ENCODE measurements at places on chromosomes 3 and 15. TPM values are rescaled to one million over a fixed set of nuclear protein-coding genes. Genes with fewer than 3 reads are reported as not detected.

THSD4 gene
- total RNA-seq = 4.6 TPM

EFCAB12 gene
- 0.42 TPM for total RNA-seq

TAGLN3 gene
- 0.83 TPM for total RNA-seq

FANCI gene
- 3.8 TPM for total RNA-seq

DNA sequence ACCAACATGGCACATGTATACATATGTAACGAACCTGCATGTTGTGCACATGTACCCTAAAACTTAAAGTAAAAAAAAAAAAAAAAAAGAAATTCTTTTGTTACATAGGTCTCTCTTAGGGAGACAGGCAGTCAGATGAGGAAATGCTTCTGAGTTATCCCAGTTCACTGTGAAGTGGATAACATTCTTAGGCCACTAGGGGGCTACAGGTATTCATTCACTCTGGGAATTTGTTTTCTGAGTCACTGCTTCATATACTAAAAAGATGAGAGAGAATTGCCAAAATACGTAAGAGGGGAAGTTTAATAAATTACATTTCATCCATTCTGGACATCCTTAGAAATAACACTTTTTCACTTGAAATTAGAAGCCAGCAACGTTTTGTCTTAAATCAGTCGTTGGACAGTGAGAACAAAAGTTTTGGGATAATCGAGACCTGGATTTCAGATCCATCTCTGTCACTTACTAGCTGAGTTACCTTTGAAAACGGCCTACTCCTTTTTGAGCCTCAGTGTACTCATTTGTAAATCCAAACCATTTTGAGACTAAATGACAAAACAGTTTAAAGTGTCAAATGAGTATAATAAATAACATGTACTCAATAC, 738.4 kb upstream of the ALCAM start:
- no peaks in the 10 kb centered on the region for H3K27me3 ChIP-seq
- no peaks in the 10 kb centered on the region for H3K4me1 ChIP-seq
- DNase-seq = no peak
- H3K4me3 ChIP-seq = no peak overlapping the region

GRCh38 chr15:58161436-58161930, 23.3 kb downstream of the AQP9 start:
- H3K4me3 ChIP-seq = no peak overlapping the region
- H3K36me3 ChIP-seq = no peaks in the 10 kb centered on the region
- no peak overlapping the region for H3K27ac ChIP-seq
- no peaks in the 10 kb centered on the region for H3K4me1 ChIP-seq
- DNase-seq = no peak
- H3K27me3 ChIP-seq = no peaks in the 10 kb centered on the region

DNA sequence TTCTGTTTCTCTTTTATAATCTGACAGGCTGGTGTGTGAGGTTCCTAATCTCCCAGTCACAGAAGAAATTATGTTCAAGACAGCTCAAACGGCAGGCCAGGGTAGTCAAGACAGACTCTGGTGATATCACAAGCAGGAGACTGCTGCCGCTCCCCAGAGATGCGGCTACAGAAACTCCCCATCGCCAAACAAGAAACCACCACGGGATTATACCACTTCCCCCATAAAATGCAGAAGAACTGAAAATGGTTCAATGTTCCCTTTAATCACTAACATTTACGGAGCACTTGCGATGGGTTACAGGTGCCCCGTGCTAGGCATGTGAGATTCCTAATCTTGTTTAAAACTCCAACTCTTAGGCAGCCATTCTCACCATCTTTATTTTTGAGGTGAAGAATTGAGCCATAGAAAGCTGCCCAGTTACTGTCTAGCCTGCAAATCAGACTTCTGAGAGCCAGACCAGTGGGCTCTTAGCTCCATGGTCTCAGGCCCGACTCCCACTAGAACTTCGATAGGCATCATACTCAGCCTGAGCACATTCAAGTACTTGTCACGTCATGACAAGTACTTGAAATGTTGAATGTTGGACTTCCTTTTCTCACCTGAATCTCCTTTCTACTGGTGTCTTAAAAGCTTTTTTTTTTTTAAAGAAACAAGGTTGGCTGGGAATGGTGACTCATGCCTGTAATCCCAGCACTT, 58.4 kb downstream of the TBC1D2B start:
- H3K27me3 ChIP-seq = no peaks in the 10 kb centered on the region
- no peak overlapping the region for H3K4me3 ChIP-seq
- peaks cover 67% of the 10 kb centered on the region for H3K36me3 ChIP-seq
- peaks cover 7% of the 10 kb centered on the region for H3K4me1 ChIP-seq
- no peak overlapping the region for H3K27ac ChIP-seq

GRCh38 chr3:11913316-11913715, 66.6 kb upstream of the TAMM41 start:
- no peak overlapping the region for H3K4me3 ChIP-seq
- DNase-seq = no peak
- H3K27me3 ChIP-seq = no peaks in the 10 kb centered on the region
- no peak overlapping the region for H3K27ac ChIP-seq

GRCh38 chr3:184543843-184544512, 17.6 kb upstream of the EPHB3 start:
- peaks cover 6% of the 10 kb centered on the region for H3K27me3 ChIP-seq
- H3K4me3 ChIP-seq = peak overlapping the region; percentile 5
- H3K4me1 ChIP-seq = peaks cover 6% of the 10 kb centered on the region
- peak; percentile 96 for DNase-seq
- no peaks in the 10 kb centered on the region for H3K36me3 ChIP-seq
- H3K27ac ChIP-seq = no peak overlapping the region

GRCh38 chr3:65177960-65178376, 490.2 kb upstream of the ADAMTS9 start:
- no peak overlapping the region for H3K27ac ChIP-seq
- no peak for DNase-seq
- no peaks in the 10 kb centered on the region for H3K36me3 ChIP-seq
- no peaks in the 10 kb centered on the region for H3K27me3 ChIP-seq
- H3K4me1 ChIP-seq = peaks cover 8% of the 10 kb centered on the region

GRCh38 chr15:41577863-41578735, 19.1 kb downstream of the TYRO3 start:
- H3K36me3 ChIP-seq = peaks cover 22% of the 10 kb centered on the region
- peak overlapping the region; percentile 52 for H3K27ac ChIP-seq
- no peak for DNase-seq
- H3K27me3 ChIP-seq = no peaks in the 10 kb centered on the region
- H3K4me3 ChIP-seq = no peak overlapping the region
- peaks cover 13% of the 10 kb centered on the region for H3K4me1 ChIP-seq

- H3K4me1 ChIP-seq = no peaks in the 10 kb centered on the region
- no peak overlapping the region for H3K4me3 ChIP-seq
- no peaks in the 10 kb centered on the region for H3K27me3 ChIP-seq
- peaks cover 15% of the 10 kb centered on the region for H3K36me3 ChIP-seq
- DNase-seq = no peak
Measured at GRCh38 chr15:71916834-71917233, 106.5 kb downstream of the NR2E3 start.

- H3K36me3 ChIP-seq = no peaks in the 10 kb centered on the region
- H3K4me3 ChIP-seq = no peak overlapping the region
- no peak for DNase-seq
- no peak overlapping the region for H3K27ac ChIP-seq
- H3K4me1 ChIP-seq = peaks cover 19% of the 10 kb centered on the region
Measured at GRCh38 chr15:63481105-63481810, 23.1 kb upstream of the USP3 start.

DNA sequence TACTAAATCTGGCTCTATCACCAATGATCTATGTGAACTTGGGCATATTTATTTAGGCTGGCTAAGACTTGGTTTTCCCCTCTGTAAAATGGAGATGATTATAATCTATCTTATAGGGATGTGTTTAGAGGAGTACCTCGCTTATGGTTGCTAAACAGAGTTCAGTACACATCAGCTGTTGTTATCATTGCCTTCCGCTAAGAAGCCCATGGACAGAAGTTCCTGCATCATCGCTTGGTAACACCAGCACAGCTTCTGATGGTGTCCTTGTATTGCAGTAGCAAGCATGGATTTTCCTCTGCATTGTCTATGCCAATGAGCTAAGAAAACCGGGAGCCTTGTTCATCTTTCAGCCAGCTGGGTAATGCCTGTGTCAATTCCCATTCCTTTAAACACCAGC, 73.1 kb upstream of the LRTM1 start:
- H3K4me1 ChIP-seq = peaks cover 9% of the 10 kb centered on the region
- H3K4me3 ChIP-seq = no peak overlapping the region
- DNase-seq = no peak
- no peaks in the 10 kb centered on the region for H3K27me3 ChIP-seq
- no peaks in the 10 kb centered on the region for H3K36me3 ChIP-seq

- peak overlapping the region; percentile 77 for H3K27ac ChIP-seq
- H3K4me3 ChIP-seq = peak overlapping the region; percentile 62
- no peaks in the 10 kb centered on the region for H3K27me3 ChIP-seq
- no peak for DNase-seq
Measured at GRCh38 chr15:52294881-52295420, 653 bp downstream of the MYO5C start.

Measured in esophagus muscularis mucosa (tissue), 4 donors.